ENCODE measurements at places on chromosomes 4 and X.
A peak's percentile ranks its signal among the peaks of the same experiment; 100 is the strongest.

DNA sequence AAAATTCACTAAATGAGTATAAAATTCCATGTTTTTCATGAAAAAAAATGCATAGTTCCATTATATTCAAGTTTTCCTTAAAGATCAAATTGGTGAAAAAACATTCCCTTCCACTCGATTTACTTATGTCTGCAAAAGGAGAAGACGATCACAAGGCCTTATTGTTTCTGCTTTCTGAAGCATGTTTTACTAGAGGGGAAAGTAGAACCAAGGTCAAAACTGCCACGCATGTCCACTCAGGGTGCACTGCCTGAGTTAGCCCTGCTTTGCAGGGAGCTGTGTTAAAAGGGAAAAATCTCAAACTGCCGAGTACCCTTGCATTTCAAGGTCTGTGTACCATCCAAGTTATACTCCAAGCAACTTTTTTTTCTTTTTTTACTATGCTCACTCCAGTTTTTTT lies 57.2 kb downstream of the TRAPPC11 start:
- no peak for DNase-seq

DNA sequence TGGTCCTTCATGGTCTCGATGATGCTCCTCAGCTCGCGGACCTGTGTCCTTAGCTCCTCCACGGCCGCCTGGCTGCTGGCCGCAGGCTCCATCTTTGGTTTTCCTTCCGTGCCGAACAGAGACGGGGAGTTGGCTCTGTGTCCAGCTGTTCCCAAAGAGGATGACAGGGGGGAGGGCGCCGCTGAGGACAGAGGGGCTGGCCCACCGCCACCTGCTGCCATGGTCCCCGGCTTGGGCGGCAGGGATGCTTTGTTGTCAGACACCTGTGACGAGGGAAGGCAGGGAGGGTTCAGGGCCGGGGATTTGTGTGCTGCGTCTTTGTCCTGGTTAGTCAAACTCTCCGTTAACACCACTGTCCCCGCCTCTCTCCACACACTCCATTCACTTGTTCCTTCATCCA lies 26.6 kb upstream of the MAP3K15 start:
- no peak for DNase-seq

DNA sequence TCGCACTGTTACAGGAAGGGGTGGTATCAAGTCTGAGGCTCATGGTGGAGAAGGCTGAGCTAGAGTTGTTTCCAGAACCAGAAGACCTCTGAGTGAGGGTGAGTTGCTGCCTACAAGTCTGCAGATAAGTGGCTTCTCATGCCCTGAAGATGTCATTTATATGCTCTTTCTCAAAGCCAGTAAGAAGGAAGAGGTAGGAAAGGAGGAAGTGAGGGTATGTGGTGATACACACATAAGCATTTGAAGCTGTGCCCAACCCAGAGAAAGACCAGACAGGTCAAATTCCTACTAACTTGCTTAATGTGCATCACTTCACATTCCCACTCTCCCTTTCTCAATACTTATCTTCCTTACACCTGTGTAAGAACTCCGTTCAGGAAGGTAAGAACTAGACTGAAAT lies at the start of gene PPBP:
PPBP (minus strand) TSS at position 130 of the 400 bp plus-strand sequence; CDS start at position 43, 87 bp downstream.
- DNase-seq, result no peak

DNA sequence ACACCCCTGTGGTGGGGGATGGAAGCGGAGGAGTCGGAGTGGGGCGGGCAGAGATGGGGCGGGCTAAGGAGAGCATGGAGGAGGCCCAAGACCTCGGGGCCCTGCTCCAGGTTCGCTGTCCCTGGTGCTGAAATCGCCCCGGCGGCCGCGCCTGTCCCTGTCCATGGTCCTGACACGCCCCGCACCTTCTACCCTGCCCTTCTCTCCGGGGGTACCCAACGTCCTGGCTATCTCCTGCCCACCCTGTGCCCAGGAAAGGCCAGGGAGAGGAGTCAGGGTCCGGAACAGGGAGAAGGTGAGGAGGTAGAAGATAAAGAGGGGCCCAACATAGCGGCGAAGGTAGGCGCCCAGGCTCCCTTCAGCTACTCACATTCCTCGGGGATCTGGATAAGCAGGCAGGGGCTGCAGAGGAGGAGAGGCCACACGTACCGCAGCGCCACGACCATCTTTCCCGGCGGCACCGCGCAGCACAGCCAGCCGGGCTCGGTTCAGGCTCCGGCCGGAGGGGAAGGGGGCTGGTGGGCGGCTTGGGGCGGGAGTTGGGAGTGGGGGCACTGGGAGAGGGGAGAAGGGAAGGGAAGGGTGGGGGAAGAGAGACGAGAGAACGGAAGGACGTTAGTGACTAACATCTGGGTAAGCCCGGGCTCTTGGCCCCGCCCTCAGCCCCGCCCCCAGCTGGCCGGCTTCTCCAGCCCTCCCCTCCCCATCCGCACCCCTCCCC lies 10.4 kb downstream of the L1CAM start:
- DNase-seq, result peak; percentile 63

GRCh38 chr4:169253904-169254303 lies 16.9 kb downstream of the SH3RF1 start:
- DNase-seq, result no peak

DNA sequence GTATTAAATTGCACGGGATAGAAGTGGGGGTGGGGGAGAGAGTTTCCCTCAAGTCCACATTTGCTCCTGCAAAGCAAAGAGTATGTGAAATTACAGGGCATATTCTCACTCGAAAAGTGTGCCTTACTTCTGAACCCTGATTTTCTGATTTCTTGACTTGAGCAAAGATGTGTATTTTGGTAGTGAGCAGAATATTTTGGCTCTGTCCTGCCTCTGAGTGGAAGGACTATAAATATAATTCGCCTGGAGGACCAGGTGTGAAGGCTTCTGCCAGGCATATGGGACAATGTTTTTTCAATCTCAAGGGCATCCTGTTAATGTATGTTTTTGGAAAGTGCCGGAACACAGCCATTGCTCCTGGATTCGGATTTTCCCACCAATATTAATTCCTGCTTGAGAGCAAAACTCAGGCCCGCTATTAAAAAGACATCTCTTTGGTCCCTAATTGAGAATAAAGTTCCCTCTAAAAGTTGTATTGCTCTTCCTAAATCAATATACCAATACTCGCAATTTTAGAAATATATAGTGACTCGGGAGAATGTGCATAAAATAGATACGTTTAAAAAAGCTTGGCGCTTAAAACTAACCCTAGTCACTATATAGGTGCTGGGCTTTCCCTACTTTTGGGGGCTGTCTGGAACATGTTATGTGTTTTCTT lies 15.3 kb upstream of the PITX2 start:
- DNase-seq, result no peak

- DNase-seq, result no peak
These were observed 19.0 kb upstream of the SYTL4 start for GRCh38 chrX:100750883-100751282.

- no peak for DNase-seq
These were observed 138.2 kb downstream of the GUCY2F start for GRCh38 chrX:109343671-109344070.

DNA sequence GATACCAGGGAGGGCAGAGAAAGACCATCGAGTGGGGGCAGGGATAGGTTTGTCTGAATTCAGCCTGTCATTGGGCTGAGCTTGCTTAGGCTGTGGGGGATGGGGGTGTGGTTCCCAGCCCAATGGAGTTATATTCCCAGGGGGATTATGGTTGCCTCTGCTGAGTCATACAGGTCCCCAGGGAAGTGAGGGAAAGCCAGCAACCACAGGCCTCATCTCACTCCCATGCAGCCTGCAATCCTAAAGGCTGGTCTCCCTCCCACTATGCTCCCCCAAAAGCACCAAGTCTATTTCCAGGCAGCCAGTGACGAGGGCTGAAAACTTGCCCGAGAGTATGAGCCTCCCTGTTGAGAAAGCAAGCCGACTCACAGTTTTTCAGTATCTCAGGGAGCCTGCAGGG lies 39.3 kb downstream of the AFM start:
- no peak for DNase-seq

GRCh38 chr4:20901851-20902250 lies 201.6 kb downstream of the PACRGL start:
- no peak for DNase-seq

DNA sequence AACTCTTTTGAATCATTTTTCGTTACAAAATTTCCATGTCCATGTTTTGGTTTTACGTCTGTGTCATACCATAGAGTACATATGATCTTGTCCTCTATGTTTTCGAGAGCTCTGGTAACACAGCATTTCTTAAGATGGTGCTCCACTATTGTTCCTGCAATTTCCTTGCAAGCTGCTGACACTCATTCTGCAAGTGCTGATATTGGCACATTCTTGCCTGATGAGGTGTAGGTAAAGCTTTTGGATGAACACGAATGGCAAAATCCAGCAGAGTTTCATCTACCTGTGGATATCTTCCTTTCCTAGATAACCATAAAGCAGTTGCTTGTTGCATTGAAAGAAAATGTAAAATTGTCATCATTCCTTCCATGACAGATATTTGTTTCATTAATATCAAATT lies 41.3 kb downstream of the MAGEB17 start:
- DNase-seq, result no peak

DNA sequence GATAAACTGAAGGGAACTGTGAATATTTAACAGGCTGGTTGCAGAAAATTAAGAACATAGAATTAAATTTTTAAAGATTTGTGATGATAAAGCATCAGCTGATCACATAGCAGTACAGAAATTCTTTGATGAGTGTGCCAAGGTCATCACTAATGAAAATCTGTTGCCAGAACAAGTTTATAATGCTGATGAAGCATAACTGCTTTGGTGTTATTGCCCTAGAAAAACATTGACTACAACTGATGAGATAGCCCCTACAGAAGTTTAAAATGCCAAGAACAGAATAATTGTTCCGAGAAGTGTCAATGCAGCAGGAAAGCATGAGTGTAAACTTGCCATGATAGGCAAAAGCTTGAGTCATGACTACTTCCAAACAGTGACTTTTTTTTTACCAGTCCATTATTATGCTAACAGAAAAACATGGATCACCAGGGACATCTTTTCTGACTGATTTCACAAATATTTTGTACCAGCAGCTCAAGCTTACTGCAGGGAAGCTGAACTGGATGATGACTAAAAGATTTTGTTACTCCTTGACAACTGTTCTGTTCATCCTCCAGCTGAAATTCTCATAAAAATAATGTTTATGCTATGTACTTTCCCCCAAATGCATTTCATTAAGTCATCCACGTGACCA lies 1136.6 kb downstream of the FAT4 start:
- no peak for DNase-seq

- no peak for DNase-seq
These were observed at the start of gene RUFY3 for GRCh38 chr4:70721747-70722146. RUFY3 (plus strand) TSS chr4:70721964; CDS start chr4:70722574, 610 bp downstream.

GRCh38 chrX:53831662-53832635 lies 145.4 kb upstream of the HUWE1 start:
- peak; percentile 44 for DNase-seq

GRCh38 chr4:2219233-2219760 lies 22.6 kb downstream of the HAUS3 start:
- DNase-seq, result no peak

- peak; percentile 78 for DNase-seq
These were observed 23.6 kb upstream of the YTHDC1 start for GRCh38 chr4:68373513-68373912.

- DNase-seq, result no peak
These were observed 135.7 kb upstream of the MAP3K15 start for GRCh38 chrX:19650996-19651395.

GRCh38 chrX:54413753-54414152 lies 26.5 kb upstream of the TSR2 start:
- DNase-seq, result no peak

DNA sequence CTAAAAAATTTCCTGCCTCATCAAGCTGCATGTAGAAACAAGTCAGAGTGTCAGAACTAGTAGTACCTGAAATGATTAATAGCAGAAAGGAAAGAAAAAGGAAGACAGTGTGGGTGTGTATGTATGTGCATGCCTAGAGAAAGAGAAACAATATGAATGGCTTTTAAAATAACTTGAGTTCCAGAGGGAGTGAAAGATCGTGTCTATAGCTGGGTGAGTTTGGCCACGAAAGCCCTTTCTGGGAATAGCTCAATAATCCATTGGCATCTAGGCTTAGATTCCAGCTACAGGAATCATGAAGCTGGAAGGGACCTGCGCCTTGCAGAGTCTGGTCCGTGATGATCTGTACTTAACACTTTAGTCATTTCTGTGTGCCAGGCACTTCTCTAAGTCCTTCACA lies 195.6 kb downstream of the RAPGEF2 start:
- no peak for DNase-seq

- no peak for DNase-seq
These were observed 194.4 kb upstream of the PCDH7 start for GRCh38 chr4:30525662-30526315.

GRCh38 chr4:24842356-24842755 lies 47.0 kb downstream of the SOD3 start:
- no peak for DNase-seq

DNA sequence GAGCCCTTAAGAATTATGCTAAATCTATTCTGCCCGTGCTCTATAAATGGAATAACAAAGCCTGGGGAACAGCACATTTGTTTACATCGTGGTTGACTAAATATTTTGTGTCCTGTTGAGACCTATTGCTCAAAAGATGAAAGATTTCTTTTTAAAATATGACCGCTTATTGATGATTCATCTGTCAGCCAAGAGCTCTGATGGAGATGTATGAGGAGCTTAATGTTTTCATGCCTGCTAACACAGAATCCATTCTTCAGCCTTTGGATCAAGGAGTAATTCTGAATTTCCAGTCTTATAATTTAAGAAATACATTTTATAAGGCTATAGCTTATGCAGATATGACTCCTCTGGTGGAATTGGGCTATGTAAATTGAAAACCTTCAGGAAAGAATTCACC lies 271.3 kb upstream of the FAT4 start:
- no peak for DNase-seq

DNA sequence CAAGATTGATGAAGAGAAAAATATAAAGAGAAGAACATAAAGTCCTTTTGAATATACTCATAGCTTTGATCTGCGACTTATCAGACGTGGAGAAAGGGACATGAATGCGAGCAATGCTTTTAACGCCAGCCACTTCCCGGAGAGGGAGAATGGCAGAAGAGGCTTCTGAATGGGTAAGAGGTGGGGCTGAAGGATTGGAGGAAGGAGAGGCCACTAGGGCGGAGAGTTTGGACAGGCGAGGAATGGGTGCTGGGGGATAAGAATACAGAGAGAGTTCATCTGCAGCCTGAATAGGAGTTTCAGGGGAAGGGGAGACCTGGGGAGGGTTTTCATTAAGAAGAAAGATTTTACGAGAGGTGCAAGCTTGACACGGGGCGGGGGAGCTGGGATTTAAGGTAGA lies 2534.9 kb downstream of the PCDH7 start:
- no peak for DNase-seq

DNA sequence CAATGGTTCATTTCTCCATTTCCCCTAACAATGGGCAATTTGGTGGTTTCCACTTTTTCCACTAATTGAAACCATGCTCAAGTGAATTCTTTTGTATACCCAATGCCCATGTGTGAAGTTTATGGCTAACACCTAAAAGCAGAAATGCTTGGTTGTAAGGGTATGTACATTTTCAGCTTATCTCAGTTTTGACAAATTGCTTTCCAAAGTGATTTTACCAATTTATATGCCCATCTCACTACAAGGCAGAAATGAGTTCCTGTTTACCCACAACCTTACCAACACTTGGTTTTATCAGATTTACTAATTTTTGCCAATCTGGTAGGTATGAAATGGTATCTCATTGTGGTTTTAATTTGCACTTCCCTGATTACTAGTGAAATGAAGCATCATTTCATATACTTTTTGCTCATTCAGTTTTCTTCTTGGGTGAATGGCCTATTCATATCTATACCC lies 14.8 kb downstream of the GPR34 start:
- no peak for DNase-seq

Measured in CD4-positive, alpha-beta T cell treated with Interleukin-4 for 1 hour (primary cell).